ENCODE measurements at places on chromosomes 3 and 15.
A peak's percentile ranks its signal among the peaks of the same experiment; 100 is the strongest.

DNA sequence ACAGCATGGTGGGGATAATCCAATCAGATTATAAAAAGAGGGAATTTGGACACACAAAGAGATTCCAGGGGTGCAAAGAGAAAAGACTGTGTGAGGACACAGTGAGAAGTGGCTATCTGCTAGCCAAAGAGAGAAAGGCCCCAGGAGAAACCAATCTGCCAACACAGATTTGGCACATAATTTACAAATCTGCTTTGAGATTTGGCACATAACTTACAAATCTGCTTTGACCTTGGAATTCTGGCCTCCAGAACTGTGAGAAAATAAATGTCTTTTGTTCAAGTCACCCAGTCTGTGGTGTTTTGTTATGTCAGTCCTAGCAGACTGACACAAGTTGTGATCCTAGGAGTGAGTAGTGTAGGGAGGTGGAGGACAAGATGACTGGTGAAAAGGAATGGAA, 3.5 kb upstream of the TM4SF18 start:
- DNase-seq = no peak

GRCh38 chr3:16911916-16912315, 27.2 kb downstream of the PLCL2 start:
- no peak for DNase-seq

GRCh38 chr3:182739619-182740018, 53.7 kb upstream of the ATP11B start:
- peak; percentile 34 for DNase-seq

GRCh38 chr3:133838296-133838789, 32.7 kb downstream of the SRPRB start:
- no peak for DNase-seq

GRCh38 chr15:40846841-40847222, 3.0 kb downstream of the SPINT1 start:
- no peak for DNase-seq

DNA sequence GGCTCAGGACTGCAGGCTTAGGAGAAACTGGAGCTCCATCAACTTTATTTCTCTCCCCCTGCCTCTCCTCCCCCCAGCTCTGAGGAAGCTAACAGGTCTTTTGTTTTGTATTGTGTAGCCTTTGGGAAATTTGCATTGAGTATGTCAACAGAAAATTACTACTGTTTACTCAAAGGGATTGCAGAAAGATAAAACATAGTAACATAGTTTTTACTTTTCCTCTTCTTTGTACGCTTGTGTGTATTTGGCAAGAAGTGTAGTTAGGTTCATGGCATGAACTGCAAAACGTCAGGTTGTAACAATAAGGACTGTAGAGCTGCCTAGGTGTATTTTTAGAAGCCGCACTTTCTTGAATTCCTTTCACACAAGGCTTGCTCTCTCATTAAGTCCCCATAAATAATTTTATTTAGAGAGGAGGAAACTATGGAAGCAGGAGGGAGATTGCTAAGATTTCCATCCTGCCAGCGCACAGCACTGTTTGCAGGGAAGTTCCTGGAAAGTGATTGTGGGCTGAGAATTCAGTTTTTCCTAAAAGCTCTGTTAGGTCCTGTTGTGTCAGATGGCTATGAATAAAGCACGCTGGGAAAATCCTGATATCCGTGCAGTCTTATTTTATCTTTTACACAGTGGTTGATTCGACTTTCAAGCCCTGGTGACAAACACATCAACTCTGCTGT, 21.1 kb upstream of the SATB1 start:
- no peak for DNase-seq

- no peak for DNase-seq
Measured at GRCh38 chr3:172559020-172559419, 35.8 kb upstream of the TNFSF10 start.

- no peak for DNase-seq
Measured at GRCh38 chr3:134002306-134002705, 27.4 kb downstream of the SLCO2A1 start.

Data from NCI-H2029 (cell line).